Right hindlimb (tissue), 1 donor: ENCODE measurements at places on chromosomes 2 and 18.

DNA sequence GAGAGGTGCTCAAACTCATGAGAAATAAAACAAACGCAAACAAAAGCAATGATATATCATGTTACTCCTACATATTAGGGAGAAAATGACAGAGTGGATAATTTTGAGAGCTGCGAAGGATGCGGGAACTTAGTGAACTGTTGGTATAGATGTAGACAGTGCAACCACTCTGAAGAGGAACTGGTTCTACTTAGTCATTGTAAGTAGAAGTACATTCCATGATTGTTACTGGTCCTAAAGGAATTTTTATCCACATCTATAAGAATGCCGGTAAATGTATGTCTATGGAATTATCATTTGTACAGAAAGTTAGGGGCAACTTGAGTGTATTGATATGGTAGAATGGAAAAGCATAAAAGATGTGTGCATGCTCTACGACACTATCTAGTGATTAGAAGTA is 1238.4 kb downstream of the LRP1B start:
- DNase-seq = no peak

DNA sequence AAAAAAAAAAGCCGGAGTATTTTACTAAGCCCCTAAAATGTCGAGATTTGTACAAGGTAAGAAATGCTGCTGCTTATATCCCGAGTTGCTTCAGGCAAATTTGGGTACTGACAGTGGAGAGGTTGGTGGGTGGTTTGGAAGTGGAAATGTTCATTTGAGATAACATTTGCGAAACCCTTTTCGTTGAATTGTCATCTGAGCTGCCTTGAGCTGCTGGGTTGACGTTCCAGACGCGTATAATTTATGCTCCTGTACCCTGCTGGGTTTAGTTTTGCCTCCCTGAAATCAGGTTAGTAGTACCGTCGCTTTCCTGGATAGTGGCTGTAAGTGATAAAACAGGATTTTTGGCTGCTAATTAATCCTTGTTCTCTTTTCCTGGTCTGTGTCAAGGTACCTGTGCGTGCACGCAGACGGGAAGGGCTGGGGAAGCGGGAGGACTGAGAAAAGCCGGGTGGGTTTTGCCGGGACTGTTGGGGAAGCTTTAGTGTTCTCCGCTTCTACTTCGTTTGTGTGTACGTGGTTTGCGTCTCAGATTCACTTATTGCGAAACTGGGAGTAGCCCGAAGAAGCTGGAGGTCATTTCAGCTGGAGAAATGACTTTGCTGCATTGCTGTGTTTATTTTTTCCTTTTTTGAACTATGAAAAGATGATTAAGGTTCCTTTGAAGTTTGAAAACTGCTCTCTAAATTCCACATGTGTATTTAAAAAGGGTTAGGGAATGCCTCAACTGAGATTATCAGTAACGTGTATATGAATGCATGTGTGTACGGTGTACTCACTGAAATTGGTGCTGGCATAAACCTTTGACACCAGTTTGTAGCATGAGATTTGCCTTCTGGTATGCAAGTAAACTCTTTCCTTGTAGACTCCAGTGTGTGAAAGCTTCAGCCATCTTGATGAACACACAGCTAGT is 709 bp downstream of the UGP2 start:
- DNase-seq = peak; percentile 46

DNA sequence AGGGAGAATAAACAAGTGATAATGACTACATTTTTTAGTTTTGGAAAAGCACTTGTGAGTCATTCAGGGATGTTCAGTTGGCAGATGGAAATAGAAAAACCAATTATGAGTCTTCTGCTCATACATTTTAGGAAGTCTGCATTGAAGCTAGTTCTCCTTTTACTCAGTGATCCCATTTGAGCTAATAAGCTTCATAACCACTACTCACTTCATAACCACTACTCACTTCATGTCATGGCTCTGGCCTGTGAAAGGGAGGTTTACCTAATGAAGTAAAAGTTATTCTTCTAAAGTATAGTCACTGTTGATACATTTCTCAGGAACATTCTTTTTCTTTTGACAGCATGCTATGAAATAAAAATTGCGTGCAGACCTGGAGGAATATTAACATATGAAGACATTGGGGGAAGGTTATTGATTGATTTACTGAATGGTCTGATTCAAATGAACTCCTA is 948.7 kb downstream of the TSN start:
- DNase-seq = no peak

DNA sequence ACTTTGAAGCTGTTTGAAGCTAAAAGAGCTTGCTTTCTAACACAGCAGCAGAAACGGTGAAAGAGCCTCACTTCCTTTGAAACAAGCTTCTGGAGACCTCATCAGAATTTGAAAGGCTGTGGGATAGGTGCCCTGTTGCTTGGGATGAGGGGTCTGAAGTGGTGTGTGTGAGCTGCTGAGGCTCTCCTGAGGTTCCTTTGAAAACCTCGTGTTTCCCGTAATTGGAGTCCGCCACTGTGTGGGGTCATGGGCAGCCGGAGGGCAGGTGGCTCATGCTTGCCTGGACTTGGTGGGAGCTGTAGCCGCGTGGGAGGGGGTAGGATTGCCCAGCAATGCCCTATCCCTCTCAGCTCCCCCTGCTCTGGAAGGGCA is 34.4 kb downstream of the CABLES1 start:
- DNase-seq = no peak

DNA sequence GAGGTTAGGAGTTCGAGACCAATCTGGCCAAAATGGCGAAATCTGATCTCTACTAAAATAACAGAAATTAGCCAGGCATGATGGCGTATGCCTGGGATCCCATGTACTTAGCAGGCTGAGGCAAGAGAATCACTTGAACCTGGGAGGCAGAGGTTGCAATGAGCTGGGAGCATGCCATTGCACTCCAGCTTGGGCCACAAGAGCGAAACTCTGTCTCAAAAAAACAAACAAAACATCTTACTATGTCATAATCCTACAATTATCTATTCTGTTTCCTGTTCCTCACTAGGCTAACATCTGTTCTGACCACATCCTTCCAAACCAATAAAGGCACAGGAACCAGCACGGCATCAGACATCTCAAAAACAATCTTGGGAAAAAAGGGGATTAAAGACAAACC is 361.8 kb upstream of the UBE2E3 start:
- no peak for DNase-seq

DNA sequence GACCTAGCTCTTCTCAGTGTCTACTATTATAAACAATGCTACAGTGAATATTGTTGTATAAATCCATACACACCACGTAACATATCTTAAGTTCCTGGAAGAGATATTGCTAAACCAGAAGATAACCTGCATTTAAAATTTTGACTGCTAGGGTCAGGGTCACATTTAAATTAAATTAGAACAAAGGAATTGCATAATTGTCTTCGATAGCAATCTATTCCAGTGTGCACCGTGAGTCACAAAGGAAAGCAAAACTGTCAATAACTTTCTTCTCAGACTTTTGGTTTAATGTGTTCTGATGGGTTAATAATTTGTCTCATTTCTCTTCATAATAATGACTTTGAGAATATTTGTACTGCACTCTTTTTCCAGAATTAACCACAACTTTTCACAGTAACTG is 4.2 kb downstream of the GEN1 start:
- no peak for DNase-seq
